ENCODE measurements at places on chromosomes 4 and X.

- no peak for DNase-seq
Observed at GRCh38 chrX:10054396-10054795, 87.2 kb downstream of the CLDN34 start.

DNA sequence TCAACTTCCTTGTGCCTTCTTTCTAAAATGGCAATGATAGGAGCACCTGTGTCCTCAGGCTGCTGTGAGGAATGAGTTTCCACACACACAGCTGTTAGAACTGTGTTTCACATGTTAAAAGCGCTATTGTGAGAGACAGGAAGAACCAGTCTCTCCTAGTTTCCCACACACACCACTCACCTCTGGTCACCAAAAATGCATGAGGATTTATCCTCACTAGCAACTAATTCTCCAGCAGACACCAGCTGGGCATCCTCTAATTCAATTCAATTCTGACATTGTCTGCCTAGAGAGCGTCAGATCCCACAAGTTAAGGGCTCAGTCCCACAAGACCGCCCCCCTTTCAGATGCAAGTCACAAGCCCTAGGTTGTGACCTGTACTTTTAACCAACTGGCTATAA, 29.0 kb upstream of the SLC2A9 start:
- DNase-seq: no peak

DNA sequence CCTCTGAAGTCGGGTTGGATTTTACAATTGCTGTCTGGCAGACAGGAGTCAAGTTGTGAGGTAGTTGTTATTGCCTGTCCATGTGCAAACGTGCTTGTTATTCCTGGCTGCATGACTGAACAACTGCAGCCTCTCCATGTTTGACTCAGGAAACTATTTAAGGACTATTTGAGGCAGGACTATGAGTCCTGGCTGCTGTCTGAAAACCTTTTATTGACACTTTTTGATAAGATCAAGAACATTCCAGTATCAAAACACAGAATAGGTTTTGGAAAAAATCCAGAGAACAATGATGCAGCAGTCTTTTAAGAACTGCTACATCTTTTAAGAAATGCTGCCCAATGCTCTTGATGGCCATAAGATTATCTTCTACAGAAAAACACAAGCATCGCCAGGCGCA, 10.0 kb upstream of the SPRY1 start:
- DNase-seq: no peak

- DNase-seq: no peak
Observed at GRCh38 chr4:95984081-95984480, 144.2 kb downstream of the PDHA2 start.

- no peak for DNase-seq
Observed at GRCh38 chr4:76016393-76016792, 6.9 kb downstream of the CXCL10 start.

DNA sequence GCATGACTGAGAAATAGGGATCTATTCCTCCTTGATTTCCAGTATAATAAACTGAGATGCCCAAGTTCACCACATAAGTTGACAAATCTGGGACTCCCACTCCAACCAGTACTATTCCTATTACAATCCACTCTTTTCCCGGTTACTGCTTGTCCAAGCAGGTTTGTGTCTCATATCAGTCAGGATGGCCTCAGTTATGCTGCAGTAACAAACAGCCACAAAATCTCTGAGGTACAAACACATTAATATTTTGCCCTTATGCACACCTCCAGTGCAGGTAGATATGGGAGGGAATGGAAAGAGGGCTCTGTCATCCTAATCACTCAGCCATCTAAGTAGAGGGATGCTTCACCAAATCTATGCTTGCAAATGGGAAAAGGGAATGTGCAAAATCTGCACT, 207.8 kb downstream of the RAB28 start:
- no peak for DNase-seq

GRCh38 chr4:88858752-88859151, 161.1 kb upstream of the NAP1L5 start:
- no peak for DNase-seq

- no peak for DNase-seq
Observed at GRCh38 chr4:10083331-10083771, 33.2 kb downstream of the WDR1 start.
